ENCODE measurements at places on chromosomes 2 and 18. TPM values are rescaled to one million over a fixed set of nuclear protein-coding genes. Genes with fewer than 3 reads are reported as not detected.

GRCh38 chr18:42275949-42276730, 321.1 kb downstream of the PIK3C3 start:
- no peaks in the 10 kb centered on the region for H3K36me3 ChIP-seq
- H3K4me1 ChIP-seq: peaks cover 8% of the 10 kb centered on the region
- no peaks in the 10 kb centered on the region for H3K27me3 ChIP-seq
- no peak for DNase-seq

Gene SP100
- total RNA-seq: 47.4 TPM

GRCh38 chr2:43241558-43241957, 15.2 kb upstream of the ZFP36L2 start:
- H3K27me3 ChIP-seq: no peaks in the 10 kb centered on the region
- peaks cover 20% of the 10 kb centered on the region for H3K4me1 ChIP-seq
- no peak overlapping the region for H3K4me3 ChIP-seq
- DNase-seq: no peak
- no peak overlapping the region for H3K27ac ChIP-seq
- peaks cover 7% of the 10 kb centered on the region for H3K36me3 ChIP-seq

DNA sequence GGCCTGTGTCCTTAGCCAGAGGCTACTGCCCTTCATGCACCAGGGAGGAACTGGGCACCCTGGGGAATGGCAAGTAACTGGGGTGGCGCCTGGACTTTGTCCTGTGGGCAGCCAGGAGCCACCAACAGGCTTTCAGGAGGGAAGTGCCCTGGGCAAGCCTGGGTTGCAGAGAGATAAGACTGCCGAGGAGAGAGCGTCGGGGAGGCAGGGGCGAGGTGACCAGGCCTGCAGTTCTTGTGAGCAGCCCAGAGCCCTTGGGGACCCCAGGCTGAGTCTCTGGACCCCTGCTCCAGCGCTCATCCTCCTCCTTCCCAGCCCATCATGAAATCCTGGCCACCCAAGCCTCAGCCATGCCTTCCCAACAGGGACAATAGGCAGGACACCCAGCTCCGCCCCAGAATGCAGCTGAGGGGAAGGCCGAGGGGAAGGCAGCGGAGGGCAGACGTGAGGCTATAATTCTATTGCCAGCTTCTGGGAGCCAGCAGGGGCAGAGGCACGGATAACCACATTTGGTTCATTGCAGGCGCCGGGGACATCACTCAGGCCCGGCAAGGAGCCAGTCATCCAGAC, 25.1 kb downstream of the ADRA2B start:
- H3K36me3 ChIP-seq: peaks cover 3% of the 10 kb centered on the region
- no peaks in the 10 kb centered on the region for H3K27me3 ChIP-seq
- H3K4me3 ChIP-seq: no peak overlapping the region
- peaks cover 8% of the 10 kb centered on the region for H3K4me1 ChIP-seq
- H3K27ac ChIP-seq: no peak overlapping the region

- no peak for DNase-seq
- no peak overlapping the region for H3K27ac ChIP-seq
- no peaks in the 10 kb centered on the region for H3K36me3 ChIP-seq
- H3K27me3 ChIP-seq: no peaks in the 10 kb centered on the region
- peaks cover 22% of the 10 kb centered on the region for H3K4me1 ChIP-seq
These were observed 5.7 kb downstream of the ROCK1 start for GRCh38 chr18:21105936-21106335.

Gene COPS8
- total RNA-seq: 59.7 TPM

Gene KCNG2
- total RNA-seq: not detected

GRCh38 chr2:224151680-224152310, 112.7 kb upstream of the SERPINE2 start:
- H3K4me3 ChIP-seq: no peak overlapping the region
- H3K27me3 ChIP-seq: no peaks in the 10 kb centered on the region
- H3K4me1 ChIP-seq: peaks cover 13% of the 10 kb centered on the region
- H3K36me3 ChIP-seq: no peaks in the 10 kb centered on the region

- H3K36me3 ChIP-seq: peaks cover 51% of the 10 kb centered on the region
- H3K4me1 ChIP-seq: no peaks in the 10 kb centered on the region
- H3K4me3 ChIP-seq: no peak overlapping the region
These were observed 37.4 kb downstream of the ANKMY1 start for GRCh38 chr2:240520130-240520973.

Gene PLEKHM3
- 14.7 TPM for total RNA-seq

- peak overlapping the region; percentile 86 for H3K27ac ChIP-seq
- H3K27me3 ChIP-seq: no peaks in the 10 kb centered on the region
- peaks cover 8% of the 10 kb centered on the region for H3K36me3 ChIP-seq
- H3K4me1 ChIP-seq: peaks cover 52% of the 10 kb centered on the region
- DNase-seq: no peak
- no peak overlapping the region for H3K4me3 ChIP-seq
These were observed 27.7 kb downstream of the KCTD18 start for GRCh38 chr2:200482194-200482593.

GRCh38 chr2:226130192-226130591, 669.4 kb downstream of the IRS1 start:
- H3K27ac ChIP-seq: no peak overlapping the region
- H3K36me3 ChIP-seq: no peaks in the 10 kb centered on the region
- H3K4me3 ChIP-seq: no peak overlapping the region
- no peak for DNase-seq

GRCh38 chr2:164515734-164516133, 105.5 kb downstream of the GRB14 start:
- no peak overlapping the region for H3K27ac ChIP-seq
- H3K36me3 ChIP-seq: peaks cover 69% of the 10 kb centered on the region
- no peaks in the 10 kb centered on the region for H3K27me3 ChIP-seq
- peaks cover 8% of the 10 kb centered on the region for H3K4me1 ChIP-seq

- no peak overlapping the region for H3K4me3 ChIP-seq
- peaks cover 18% of the 10 kb centered on the region for H3K4me1 ChIP-seq
- no peak for DNase-seq
- H3K27ac ChIP-seq: peak overlapping the region; percentile 30
These were observed 3.3 kb downstream of the PAX3 start for GRCh38 chr2:222295368-222296062.

- no peaks in the 10 kb centered on the region for H3K27me3 ChIP-seq
- peaks cover 4% of the 10 kb centered on the region for H3K4me1 ChIP-seq
- peaks cover 44% of the 10 kb centered on the region for H3K36me3 ChIP-seq
- no peak overlapping the region for H3K4me3 ChIP-seq
- H3K27ac ChIP-seq: no peak overlapping the region
These were observed 82.3 kb downstream of the PXDN start for GRCh38 chr2:1661891-1662605.

DNA sequence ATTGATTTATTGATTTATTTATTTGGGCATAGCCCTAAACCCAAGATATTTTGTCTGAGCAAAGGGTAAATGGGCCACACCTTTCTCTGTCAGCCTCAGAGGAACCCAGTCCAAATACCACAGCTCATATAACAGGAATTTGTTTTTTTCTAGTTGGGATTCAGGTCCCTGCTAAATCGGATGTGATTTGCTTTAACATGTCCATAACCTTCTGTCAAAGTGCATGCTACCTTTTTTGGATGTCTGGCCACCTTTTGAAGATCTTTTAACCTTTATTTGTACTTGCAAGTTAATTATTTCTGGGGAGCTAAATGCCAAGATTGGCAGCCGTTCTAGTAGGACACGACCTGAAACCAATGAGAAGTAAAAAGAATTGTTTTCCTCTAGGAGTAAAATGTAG, 303.2 kb upstream of the UBE2E3 start:
- peaks cover 4% of the 10 kb centered on the region for H3K27me3 ChIP-seq
- peaks cover 14% of the 10 kb centered on the region for H3K4me1 ChIP-seq
- DNase-seq: no peak

GRCh38 chr18:23484561-23485182, 18.6 kb upstream of the RMC1 start:
- DNase-seq: no peak
- peaks cover 14% of the 10 kb centered on the region for H3K36me3 ChIP-seq
- H3K27ac ChIP-seq: no peak overlapping the region
- no peaks in the 10 kb centered on the region for H3K27me3 ChIP-seq
- peaks cover 7% of the 10 kb centered on the region for H3K4me1 ChIP-seq
- H3K4me3 ChIP-seq: no peak overlapping the region

- no peak overlapping the region for H3K4me3 ChIP-seq
- no peak for DNase-seq
- no peaks in the 10 kb centered on the region for H3K27me3 ChIP-seq
- H3K4me1 ChIP-seq: peaks cover 11% of the 10 kb centered on the region
- no peak overlapping the region for H3K27ac ChIP-seq
These were observed 110.2 kb downstream of the MDH1 start for GRCh38 chr2:63698786-63699548.

Gene C2orf15
- total RNA-seq: 7.8 TPM

Data from mesothelial cell of epicardium (in vitro differentiated cells).